NCI-H1930 (cell line): ENCODE measurements at places on chromosomes 3 and 15.

- DNase-seq: no peak
Measured at GRCh38 chr3:122975163-122975923, 52.2 kb downstream of the SEMA5B start.

GRCh38 chr15:48966595-48967301 lies 3.0 kb upstream of the SHC4 start:
- no peak for DNase-seq

DNA sequence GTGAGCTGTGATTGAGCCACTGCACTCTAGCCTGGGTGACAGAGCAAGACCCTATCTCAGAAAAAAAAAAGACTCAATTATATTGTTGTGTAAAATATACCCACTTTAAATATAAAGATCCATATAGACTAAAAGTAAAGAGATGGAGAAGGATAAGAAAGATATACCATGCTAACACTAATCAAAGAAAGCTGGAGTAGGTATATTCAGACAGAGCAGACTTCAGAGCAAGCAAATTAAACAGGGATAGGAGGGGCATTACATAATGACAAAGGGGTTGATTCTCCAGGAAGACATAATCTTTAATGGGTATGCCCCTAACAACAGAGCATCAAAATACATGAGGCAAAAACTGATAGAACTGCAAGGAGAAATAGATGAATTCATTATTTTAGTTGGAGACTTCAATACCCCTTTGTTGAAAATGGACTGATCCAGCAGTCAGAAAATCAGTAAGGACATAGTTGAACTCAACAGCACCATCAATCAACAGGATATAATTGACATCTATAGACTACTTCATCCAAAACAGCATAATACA lies 31.1 kb upstream of the RNU6-1 start:
- no peak for DNase-seq

DNA sequence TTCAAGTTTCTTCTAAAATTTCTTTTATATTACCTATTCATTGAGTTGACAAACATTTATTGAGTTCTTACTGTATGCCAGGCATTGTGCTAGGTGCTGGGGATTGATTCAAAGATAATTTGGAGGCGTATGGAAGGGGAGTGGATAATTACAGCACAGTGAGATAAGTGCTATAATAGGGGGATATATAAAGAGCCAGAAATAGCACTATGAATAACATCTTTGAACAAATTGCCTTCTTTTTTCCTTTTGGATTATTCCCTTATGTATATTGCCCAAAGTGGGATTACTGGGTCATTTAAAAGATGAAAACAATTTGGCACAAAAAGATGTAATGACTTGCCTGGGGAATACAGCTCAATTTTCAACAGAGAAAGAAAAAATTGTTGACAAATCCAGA lies 64.6 kb downstream of the LPP start:
- peak; percentile 16 for DNase-seq

GRCh38 chr15:92820236-92821021 lies 79.7 kb upstream of the CHD2 start:
- DNase-seq: peak; percentile 88

- DNase-seq: no peak
Measured at GRCh38 chr3:128269006-128269775, 115.9 kb downstream of the EEFSEC start.

DNA sequence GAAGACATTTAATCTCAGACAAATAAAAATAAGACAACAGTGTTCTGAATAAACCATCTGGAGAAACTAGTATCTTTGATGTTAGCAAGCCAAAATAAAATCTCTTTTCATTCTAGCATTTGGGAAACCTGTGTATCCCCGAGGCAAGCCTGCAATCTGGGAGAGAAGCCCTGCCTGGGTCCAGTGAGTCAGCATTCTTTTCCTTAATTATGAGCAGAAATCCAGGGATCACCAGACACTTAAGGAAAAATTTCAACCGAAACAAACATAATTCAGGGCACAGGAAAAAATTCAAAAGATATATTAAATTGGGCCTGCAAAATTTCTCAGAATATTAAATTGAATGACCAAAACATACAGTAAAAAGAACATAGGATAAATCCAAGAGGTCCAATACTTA lies 4.2 kb downstream of the NCBP2 start:
- no peak for DNase-seq

GRCh38 chr3:196220587-196220986 lies 4.3 kb downstream of the SLC51A start:
- no peak for DNase-seq

DNA sequence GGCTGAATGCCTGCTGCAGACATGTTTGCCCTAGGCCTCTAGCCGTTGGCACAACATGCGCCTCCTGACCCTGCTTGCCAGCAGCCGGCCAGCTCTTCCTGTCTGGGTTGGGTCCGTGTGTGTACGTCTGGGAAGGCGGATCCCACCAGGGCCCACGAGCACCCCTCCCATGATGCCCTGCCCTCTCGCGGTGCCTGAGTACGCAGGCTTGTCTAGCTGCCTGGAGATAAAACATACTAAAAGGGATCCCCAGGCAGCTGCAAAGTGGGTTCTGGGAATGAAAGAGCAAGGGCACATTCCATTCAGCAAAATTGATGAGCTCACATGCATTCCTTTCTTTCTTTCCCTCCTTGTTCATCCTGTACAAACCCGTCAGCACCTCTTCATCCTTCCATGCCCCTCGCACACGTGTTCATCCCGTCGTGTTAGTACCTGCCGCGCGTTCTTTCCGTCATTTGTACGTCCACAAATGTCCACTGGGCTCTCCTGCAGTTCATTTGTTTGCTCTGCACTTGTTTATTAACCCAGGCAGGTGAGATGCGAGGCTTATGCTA lies 74.3 kb downstream of the FBLN2 start:
- no peak for DNase-seq

GRCh38 chr3:14568269-14568668 lies 28.1 kb upstream of the GRIP2 start:
- DNase-seq: no peak

GRCh38 chr3:177553579-177553978 lies 356.3 kb upstream of the TBL1XR1 start:
- no peak for DNase-seq

DNA sequence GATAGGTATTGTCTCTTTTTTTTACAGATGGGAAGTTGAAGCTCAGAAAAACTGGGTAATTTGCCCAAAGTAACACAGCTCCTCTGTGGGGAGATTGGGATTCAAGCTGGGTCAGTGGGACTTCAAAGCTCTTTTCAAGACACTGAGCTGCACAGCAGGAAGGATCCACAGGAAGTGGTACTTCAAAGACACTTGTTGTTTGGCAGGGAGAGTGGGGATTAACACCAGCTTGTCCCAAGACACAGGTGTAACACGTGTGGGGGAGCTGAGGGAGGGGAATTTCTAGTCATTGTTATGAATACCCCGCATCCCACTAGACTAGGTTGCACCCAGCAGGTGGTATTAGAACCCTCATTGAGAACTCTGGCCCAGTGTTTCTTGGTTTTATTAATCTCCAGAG lies 116.0 kb downstream of the FOXB1 start:
- no peak for DNase-seq

- no peak for DNase-seq
Measured at GRCh38 chr3:55327131-55327920, 159.8 kb downstream of the WNT5A start.

- DNase-seq: no peak
Measured at GRCh38 chr3:73789825-73790444, 165.2 kb upstream of the PDZRN3 start.

DNA sequence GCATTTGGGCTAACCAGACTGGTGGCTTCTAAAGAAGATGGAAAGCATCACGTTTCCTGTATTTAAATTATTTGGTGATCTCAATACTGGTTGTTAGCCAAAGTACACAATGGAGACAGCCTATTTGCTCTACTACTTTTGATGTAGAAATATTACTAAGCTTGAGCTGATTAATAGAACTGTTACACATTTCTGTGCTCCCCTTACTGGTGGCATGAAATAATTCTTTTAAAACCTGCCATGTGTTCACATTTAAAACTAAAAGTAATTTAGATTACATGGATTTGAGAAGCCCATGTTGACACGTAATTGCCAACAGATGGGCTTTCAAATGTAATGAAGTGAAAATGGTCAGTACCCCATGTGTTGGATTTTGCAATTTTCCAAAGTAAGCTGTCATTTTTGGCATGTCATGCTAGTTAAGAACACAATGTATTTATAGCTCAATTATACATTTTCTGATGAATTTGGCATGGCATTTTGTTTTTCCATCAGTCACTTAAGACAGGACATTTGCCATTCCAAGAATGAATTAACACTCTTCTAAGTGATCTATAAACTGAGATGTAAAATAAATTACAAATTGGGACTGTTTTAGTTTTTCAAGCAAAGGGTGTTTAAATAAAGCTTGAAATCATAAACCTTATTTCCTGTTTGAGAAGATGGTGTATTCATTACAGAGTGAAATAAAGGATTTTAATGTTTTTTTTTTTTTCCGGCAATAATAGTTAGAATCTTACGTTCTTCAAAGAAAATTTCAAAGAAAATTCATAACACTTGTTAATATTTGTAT lies 10.8 kb upstream of the RARRES1 start:
- no peak for DNase-seq

- no peak for DNase-seq
Measured at GRCh38 chr3:122357828-122358702, 25.0 kb downstream of the MIX23 start.

- DNase-seq: no peak
Measured at GRCh38 chr15:61227950-61228936, 859 bp downstream of the RORA start.

DNA sequence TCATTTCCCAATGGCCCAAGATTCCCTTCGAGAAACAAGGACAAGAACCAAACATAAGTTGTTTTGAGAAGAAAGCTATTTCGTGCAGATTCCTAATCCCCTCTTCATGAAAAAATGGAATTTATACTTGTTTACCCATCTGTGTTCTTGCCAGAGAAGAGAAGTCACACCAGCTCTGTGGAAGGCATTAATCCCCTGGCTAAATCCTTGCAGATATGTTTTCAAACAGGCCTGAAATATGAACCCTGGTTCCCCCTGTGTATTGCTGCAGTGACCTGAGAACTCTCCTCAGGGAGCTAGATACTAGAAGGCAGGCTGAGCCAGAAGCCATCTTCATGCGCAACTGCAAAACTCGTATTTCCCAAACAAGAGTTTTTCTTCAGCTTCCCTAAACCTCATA lies 337.7 kb downstream of the NEK10 start:
- no peak for DNase-seq

DNA sequence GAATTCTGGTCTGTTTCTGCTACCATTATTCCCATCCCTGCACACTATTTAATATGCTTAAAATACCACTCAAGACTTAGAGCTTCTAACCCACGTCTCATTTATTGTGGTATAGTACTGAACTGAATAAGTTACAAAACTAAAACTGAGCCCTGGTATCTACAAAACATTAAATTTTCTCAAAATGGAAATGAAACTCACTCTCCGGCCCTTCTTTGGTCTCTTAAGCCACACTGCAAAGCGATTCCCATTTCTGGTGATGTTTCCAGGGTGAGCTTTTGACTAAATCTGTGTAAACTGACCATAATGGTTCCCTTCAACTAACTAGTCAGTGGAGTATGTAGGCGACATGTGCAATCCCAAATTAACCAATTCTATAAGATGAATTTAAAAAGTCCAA lies 18.6 kb downstream of the KPNA4 start:
- DNase-seq: no peak

DNA sequence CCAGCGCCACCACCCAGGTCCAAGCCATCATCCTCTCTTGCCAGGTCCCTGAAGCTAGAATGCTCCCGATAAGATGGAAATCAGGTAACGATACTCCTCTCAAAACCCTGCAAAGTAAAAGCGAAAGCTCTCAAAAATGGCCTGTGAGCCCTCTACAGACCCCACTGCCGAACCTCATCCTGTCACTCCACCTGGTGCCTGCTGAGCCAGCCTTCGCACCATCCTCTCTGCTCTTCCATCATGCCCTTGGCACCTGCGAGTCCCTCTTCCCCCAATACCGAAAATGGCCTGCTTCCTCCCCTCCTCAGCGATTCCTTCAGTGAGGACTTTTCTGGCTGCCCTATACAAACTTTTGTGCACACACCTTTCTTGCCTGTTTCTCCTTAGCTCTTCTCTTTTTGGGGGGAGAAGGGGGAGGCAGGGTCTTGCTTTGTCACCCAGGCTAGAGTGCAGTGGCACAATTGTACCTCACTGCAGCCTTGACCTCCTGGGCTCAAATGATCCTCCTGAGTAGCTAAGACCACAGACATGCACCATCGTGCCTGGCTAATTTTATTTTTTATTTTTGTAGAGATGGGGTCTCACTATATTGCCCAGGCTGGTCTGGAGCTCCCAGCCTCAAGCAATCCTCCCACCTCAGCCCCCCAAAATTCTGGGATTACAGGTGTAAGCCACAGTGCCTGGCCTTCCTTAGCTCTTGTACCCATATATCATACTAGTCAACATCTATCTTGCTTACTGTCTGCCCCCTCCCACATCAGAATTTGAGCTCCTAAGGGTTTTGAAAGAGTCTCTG lies 3.0 kb downstream of the IDH2 start:
- DNase-seq: no peak

DNA sequence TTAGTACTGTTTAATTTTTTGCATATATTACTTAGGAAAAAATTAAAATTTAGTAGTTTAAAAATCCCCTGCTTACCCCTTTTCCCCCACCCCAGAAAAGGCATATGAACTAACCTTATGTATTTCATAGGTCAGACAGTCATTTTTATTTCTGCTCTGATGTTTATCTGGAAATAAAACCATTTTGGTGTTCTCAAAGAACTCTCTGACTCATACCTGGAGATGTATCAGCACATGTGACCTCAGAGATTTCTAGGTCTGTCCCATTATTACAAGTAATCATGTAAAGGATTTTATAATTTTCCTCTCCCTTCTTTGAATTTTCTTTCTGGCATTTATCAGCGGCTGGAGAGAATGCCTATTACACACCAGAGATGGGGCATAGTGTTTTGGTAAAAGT lies 14.1 kb upstream of the CCR8 start:
- no peak for DNase-seq

DNA sequence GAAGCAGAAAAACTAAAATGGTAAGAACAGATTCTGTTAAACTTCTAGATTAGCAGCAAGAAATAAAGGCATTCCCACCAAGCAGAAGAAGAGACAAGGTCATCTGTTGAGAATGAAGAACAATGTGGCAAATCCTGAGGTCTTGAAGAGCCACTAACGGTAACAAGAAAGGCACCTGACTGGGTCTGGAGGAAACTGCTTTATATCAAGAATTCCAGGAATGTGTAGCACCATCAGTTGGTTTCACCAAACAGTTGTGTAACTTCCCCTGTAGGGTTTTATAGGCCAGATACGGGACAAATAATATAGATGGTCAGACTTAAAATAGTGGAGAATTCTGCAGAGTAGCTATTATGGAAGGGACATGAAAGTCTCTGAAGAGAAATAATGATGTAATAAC lies 57.3 kb downstream of the ACAP2 start:
- DNase-seq: no peak

- no peak for DNase-seq
Measured at GRCh38 chr3:97932387-97932801, 39.8 kb downstream of the RIOX2 start.

DNA sequence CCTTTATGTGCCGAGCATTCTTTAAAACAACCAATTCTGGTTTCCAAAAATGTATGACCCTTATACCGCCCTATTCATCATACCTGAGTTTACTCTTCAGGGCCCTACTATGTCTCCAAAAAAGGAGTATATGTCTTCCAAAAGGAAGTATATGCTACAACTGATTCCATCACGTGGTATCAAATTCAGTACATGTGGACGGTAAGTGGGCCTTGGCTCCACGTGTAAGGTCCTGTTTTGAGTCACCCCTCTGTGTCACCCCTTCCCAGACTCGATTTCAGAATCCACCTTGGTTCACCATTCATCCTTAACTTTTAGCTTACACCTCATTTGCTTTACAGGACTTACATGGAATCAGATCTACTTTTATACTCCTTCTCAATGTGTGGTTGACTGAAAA lies 37.8 kb downstream of the ABHD2 start:
- DNase-seq: no peak
